ENCODE measurements at places on chromosomes 1 and 21.

- DNase-seq = no peak
These were observed 20.3 kb downstream of the SUSD4 start for GRCh38 chr1:223343692-223344091.

GRCh38 chr21:17527711-17528110 lies 14.9 kb downstream of the CXADR start:
- no peak for DNase-seq

DNA sequence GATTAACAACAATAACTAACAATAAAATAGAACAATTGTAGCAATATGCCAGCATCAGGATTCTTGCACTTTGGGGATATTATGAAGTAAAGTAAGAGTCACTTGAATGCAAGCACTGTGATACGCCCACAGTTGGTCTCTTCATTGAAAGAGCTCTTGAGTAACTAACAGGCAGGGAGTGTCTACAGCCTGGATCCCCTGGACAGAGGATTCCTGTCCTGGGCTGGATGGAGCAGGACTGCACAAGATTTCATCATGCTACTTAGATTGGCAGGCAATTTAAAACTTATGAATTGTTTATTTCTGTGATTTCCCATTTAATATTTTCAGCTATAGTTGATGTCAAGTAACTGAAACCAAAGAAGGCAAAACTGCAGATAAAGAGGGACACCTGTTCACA lies 13.7 kb upstream of the KRTAP19-5 start:
- no peak for DNase-seq

GRCh38 chr21:43602266-43603232 lies 56.7 kb downstream of the HSF2BP start:
- no peak for DNase-seq
